Natural killer cell treated with Interleukin-12 subunit alpha and Interleukin-12 subunit beta and Interleukin-15 and Interleukin-18, amount 100 ng/mL, for 72 hours (primary cell): ENCODE measurements at places on chromosomes 3 and 15. TPM values are rescaled to one million over a fixed set of nuclear protein-coding genes. Genes with fewer than 3 reads are reported as not detected.
A peak's percentile ranks its signal among the peaks of the same experiment; 100 is the strongest.

DNA sequence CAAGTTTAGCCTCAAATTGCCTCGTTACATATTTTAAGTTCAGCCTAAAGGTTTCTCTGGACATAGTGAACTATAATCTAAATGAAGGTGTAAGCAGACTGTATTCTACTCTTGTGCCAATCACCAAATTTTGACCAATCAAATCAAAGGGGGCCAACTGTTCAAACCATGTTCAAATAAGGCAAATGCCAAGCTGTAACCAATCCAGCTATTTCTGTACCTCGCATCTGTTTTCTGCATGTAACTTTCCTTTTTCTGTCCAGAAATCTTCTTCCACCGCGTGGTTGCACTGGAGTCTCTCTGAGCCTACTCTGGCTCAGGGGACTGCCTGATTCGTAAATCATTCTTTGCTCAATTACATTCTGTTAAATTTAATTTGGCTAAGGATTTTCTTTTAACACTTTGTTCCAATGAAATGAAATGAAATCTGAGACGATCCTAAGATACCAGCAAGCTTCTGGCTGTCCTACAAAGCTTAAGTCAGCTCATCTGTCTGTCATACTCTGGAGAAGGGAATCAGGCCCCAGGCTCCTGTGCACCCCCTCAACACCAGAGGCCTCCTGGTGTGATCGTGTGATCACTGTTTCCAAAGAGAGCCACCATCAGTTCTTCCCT, 53.2 kb upstream of the ZNF148 start:
- H3K36me3 ChIP-seq: no peaks in the 10 kb centered on the region
- no peak overlapping the region for H3K4me3 ChIP-seq
- H3K27me3 ChIP-seq: no peaks in the 10 kb centered on the region
- H3K4me1 ChIP-seq: no peaks in the 10 kb centered on the region
- H3K27ac ChIP-seq: no peak overlapping the region

DNA sequence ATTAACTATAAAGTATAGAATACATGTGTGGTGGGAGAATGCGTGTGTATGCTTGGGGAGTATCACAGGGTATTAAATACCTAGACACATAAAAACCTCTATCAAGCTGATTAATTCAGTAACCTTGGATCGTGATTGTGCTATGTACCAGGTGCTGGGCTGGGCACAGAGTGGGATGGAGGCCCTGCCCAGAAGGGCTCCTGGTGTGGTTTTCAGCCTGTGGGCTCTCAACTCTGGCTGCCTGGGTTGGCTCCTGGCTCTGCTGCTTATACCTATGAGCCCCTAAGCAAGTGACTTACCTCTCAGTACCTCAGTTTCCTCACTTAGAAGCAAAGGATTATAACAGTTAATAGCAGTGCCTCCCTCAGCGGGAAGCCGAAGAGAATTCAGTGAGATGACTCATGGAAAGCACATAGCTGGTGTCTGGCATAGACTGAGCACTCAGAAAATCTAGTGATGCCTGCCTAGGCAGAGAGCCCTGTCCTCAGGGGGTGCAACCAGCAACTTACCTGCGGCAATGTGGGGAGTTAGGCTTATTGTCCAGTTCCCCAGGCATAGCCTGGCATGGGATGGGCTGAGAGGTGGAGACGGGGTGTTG, 90.6 kb upstream of the MYZAP start:
- no peak overlapping the region for H3K27ac ChIP-seq
- H3K4me3 ChIP-seq: no peak overlapping the region
- H3K36me3 ChIP-seq: no peaks in the 10 kb centered on the region
- peaks cover 8% of the 10 kb centered on the region for H3K27me3 ChIP-seq

GRCh38 chr3:106421909-106422308, 553.1 kb upstream of the CBLB start:
- no peak overlapping the region for H3K27ac ChIP-seq
- H3K27me3 ChIP-seq: no peaks in the 10 kb centered on the region
- no peak overlapping the region for H3K4me3 ChIP-seq
- peaks cover 7% of the 10 kb centered on the region for H3K36me3 ChIP-seq

DNA sequence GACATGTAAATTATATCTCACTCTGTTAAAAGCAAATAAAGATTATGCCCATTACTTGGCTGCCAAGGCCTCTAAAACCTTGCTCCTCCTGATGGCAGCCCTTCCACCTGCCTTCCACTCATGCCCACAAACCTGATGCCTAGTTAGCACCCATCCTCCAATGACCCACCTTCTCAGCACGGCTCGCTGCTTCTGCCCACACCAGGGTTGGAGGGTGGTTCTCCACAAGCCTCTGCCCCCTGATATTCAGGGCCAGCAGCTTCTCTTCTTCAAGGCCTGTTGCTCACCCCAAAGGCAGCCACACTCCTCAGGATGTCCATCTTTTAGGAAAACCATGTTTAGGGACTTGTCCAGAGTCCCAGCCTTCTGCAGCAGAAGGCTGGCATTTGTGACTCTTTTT, 263.4 kb upstream of the TLE3 start:
- peaks cover 23% of the 10 kb centered on the region for H3K27me3 ChIP-seq
- no peaks in the 10 kb centered on the region for H3K36me3 ChIP-seq
- H3K27ac ChIP-seq: no peak overlapping the region
- no peak for DNase-seq

DNA sequence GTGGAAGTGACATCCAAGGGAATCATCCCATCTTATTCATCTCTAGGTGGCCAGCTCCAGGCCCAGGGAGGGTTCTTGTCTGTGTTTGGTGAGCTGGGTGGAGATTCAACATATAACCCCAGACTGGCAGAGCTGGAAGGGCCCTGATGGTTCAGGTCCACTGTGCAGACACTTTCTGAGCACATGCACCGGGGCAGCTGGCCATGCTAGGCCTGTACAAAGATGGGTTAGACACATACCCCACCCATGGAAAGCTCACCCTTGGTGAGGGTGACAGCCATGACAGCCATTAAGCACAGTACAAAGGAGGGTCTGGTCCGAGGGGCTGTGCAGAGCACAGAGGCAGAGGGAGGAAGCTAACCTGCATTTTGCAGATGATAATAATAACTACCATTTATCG, 100.4 kb downstream of the CORO2B start:
- DNase-seq: no peak
- no peak overlapping the region for H3K4me3 ChIP-seq
- H3K27ac ChIP-seq: no peak overlapping the region

DNA sequence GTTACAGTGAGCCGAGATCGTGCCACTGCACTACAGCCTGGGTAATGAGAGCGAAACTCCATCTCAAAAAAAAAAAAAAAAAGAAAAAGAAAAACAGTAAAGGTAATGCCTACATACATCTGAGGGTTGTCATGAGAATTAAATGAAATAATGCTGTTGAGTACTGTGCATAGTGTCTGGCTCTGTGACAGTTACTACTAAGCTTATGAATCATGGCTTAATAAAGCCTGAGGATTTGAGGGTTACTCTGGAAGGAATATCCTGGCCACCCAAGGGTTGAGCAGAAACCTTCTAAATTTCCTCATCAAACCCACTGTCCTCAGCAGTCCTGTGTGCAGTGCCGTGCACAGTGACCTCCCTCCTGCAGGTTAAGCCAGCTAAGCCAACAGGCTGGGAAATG, 26.8 kb upstream of the ELP6 start:
- DNase-seq: no peak
- no peak overlapping the region for H3K4me3 ChIP-seq
- H3K27ac ChIP-seq: no peak overlapping the region
- H3K4me1 ChIP-seq: peaks cover 3% of the 10 kb centered on the region
- H3K27me3 ChIP-seq: no peaks in the 10 kb centered on the region

- no peaks in the 10 kb centered on the region for H3K4me1 ChIP-seq
- no peak for DNase-seq
- peaks cover 17% of the 10 kb centered on the region for H3K36me3 ChIP-seq
- H3K4me3 ChIP-seq: no peak overlapping the region
- H3K27ac ChIP-seq: no peak overlapping the region
Observed at GRCh38 chr3:98434412-98434811, 28.6 kb upstream of the OR5K1 start.

DNA sequence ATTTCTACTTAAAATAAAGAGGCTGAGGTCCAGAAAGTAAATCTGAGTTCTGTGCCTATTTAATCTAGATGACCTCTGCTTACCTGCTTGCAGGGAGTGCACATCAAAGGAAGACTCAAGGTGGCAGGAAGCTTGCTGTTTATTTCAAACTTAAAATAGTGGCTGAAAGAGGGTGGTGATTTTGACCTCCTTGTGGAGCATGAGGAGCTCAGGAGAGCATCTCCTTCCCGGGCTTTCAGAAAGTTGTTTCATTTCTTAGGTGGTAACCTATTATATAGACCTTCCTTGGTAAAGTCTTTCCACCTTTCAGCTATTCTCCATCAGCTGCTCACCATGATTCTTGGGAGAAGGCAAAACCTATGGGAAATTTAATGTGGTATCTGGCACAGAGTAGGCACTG, 494 bp downstream of the GCSAM start:
- H3K4me3 ChIP-seq: peak overlapping the region; percentile 85
- peak overlapping the region; percentile 50 for H3K27ac ChIP-seq
- DNase-seq: no peak

DNA sequence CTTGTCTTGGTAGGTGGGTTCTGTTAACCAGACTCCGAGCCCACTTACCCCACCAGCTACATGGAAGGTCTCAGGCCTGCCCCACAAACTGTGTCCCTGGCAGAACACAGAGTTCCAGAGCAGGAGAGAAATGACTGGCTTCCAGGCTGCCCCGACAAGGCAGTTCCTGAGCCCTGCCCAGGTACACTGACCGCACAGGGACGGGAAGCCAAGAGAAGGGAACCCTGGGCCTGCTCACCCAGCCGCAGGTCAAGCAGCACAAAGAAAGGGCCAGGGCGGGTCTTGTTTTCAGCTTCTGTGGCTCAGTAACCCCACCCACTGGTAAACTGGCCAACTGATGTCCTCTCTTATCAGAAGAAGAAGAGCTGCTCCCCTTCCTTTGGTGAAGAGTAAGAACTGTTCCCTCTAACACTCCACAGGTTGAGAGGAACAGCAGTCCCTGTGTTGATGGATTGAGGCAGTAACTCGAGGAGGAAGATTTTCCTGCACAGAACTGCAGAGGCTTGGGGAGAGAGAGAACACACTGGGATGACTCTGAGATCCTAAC, 68.4 kb downstream of the CRTC3 start:
- H3K4me1 ChIP-seq: peaks cover 63% of the 10 kb centered on the region
- no peak for DNase-seq
- peak overlapping the region; percentile 75 for H3K4me3 ChIP-seq
- H3K36me3 ChIP-seq: no peaks in the 10 kb centered on the region

DNA sequence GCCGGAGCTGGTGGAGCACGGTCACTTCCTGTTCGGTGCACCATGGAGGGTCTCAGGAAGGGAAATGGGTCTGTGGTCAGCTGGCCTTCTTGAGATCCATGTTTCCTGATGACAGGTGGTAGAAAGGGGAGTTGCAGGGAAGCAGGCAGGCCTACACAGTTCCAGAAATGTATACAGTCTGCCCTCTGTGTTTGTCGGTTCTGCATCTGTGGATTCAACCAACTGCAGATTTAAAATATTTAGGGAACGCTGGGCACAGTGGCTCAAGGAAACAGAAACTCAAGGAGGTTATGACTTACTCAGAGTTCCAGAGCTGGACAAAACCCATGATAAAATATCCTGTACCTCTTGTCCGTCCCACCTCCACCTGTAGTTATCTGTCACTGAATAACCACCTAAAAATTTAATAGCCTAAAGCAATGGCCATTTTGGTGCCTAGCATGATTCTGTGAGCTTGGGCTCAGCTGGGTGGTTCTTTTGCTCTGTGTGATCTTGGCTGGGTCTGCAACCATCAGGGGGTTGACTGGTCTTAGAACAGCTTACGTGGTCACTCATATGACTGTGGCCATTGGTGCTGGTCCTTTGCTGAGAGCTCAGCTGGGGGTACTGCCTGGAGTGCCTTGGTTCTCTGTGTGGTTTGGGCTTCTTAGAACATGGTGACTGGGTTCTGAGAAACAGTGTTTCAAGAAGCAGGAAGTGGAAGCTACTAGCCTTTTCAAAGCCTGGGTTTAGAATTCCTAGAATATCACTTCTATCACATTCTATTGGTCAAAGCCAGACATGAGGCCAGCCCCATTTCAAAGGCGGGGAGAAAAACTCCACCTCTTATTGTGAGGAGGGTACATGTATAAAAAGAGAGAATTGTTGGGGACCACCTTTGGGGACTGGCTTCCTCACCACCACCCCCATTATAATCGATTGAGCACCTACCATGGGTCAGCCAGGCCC, 239.7 kb upstream of the BHLHE40 start:
- H3K36me3 ChIP-seq: peaks cover 38% of the 10 kb centered on the region
- peak overlapping the region; percentile 97 for H3K27ac ChIP-seq
- no peaks in the 10 kb centered on the region for H3K27me3 ChIP-seq
- H3K4me3 ChIP-seq: peak overlapping the region; percentile 85

- no peak overlapping the region for H3K27ac ChIP-seq
- H3K36me3 ChIP-seq: no peaks in the 10 kb centered on the region
- H3K4me3 ChIP-seq: no peak overlapping the region
- DNase-seq: no peak
Observed at GRCh38 chr15:83324799-83325198, 40.3 kb upstream of the BNC1 start.

DNA sequence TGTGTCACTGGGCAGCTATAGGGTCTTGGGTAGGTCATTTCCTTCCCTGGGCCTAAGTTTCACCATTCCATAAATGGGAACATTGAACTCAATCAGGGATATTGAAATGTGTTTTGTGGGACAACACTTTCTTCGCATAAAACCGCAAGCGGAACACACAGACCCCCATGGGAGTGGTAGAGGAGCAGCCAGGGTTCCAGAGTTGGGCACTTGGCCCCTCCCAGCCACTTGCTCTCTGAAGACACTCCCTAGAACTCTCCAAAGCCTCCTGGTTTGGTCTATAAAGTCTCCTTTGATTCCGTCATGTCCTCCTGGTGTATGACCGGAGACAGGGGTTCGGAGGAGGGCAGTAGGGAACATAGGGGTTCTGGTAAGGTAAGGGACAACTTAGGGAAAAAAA, 271.7 kb downstream of the UACA start:
- H3K27me3 ChIP-seq: peaks cover 36% of the 10 kb centered on the region
- DNase-seq: no peak
- no peaks in the 10 kb centered on the region for H3K36me3 ChIP-seq
- H3K4me3 ChIP-seq: peak overlapping the region; percentile 62
- H3K27ac ChIP-seq: peak overlapping the region; percentile 90
- H3K4me1 ChIP-seq: peaks cover 80% of the 10 kb centered on the region

GRCh38 chr15:59313641-59314332, 58.9 kb downstream of the MYO1E start:
- no peak overlapping the region for H3K4me3 ChIP-seq
- H3K27me3 ChIP-seq: no peaks in the 10 kb centered on the region
- H3K36me3 ChIP-seq: no peaks in the 10 kb centered on the region
- H3K4me1 ChIP-seq: peaks cover 27% of the 10 kb centered on the region
- DNase-seq: no peak

- H3K27ac ChIP-seq: no peak overlapping the region
- H3K27me3 ChIP-seq: peaks cover 27% of the 10 kb centered on the region
- H3K36me3 ChIP-seq: peaks cover 6% of the 10 kb centered on the region
- no peaks in the 10 kb centered on the region for H3K4me1 ChIP-seq
Observed at GRCh38 chr3:150036780-150037179, 66.1 kb upstream of the PFN2 start.

Gene KBTBD13
- not detected for total RNA-seq

Gene MEGF11
- not detected for total RNA-seq

Gene SLITRK3
- not detected for total RNA-seq

Gene LRRC3B
- total RNA-seq: not detected

Gene KNSTRN
- total RNA-seq: 32.4 TPM

Gene GOLGA6D
- not detected for total RNA-seq
